ENCODE measurements at places on chromosomes 16 and 17.

- DNase-seq, result no peak
These were observed 36.5 kb upstream of the TOB1 start for GRCh38 chr17:50902372-50903353.

DNA sequence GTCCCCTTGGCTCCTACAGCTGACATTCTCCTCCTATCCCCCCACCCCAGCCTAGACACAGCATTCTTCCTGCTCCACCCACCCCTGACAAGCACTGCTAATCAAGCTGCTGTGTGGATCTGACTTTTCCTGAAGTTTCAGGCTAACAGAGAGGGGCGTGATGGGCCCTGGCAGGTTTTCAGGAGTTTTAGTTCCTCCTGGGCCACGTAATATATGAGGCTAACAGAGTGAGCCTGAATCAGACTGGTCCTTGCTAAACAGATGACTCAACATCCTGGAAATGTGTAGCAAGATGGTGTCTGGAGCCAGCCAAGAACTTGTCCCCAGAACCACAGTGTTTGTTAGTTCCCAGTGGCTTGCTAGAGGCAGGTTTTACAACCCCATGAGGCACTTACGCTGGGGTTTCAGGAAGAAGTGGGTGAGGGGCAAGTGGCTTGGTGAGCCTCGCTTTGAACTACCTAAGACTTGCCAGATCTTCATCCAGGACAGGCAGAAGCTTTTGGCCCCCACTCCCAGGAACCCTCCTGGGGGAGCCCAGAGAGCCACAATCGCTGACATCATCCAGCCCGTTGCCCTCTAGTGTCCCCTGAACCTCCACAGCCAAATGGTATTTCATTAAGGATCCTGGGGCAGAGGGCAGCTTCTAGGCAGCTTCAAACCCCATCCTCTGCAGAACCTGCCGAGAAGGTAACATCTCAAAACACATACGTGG is 15.9 kb downstream of the TMEM92 start:
- no peak for DNase-seq

GRCh38 chr16:24986512-24987303 is 28.5 kb downstream of the ARHGAP17 start:
- DNase-seq, result no peak

- DNase-seq, result peak; percentile 19
These were observed 487 bp downstream of the RANBP10 start for GRCh38 chr16:67805718-67806427.

GRCh38 chr17:13346996-13347762 is 254.6 kb downstream of the HS3ST3A1 start:
- no peak for DNase-seq

DNA sequence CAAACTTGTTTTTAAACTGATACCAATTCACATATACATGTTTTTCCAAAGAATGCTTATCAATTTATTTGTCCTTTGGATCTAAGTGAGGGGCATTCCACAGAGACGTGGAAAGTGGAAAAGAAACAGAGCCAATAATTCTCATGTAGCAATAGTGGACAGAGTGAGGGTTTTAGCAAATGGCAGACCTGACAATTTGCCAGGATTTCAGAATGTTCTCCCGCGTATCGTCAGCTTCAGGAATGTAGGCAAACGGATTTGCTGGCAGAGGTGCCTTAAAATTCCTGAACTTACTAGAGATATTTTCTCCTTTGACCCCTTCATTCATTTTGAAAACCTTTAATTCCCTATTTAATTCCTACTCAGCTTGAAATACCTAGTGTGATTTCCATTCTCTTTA is 193.4 kb upstream of the CPHXL start:
- DNase-seq, result no peak

GRCh38 chr16:75308011-75308410 is 56.6 kb upstream of the BCAR1 start:
- no peak for DNase-seq
